ENCODE measurements at places on chromosomes 2 and 18.

DNA sequence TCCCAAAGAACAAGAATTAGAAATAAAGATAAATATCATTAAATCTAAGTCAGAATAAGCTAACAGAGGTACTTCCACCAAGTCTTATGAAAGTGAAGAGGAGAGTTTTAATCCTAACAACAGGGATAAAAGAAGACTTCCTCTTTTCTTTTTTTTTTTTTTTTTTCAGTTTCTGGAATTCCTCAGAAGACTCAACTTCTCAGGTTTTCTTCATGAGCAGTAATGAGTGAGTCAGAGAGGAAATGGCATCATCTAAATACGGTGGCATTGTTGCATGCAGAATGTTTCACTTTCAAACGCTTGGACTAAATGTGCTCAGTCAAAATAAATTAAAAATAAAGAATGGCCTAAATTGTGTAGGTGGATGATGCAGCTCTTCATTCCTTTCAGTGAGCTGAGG is 45.6 kb upstream of the ARHGAP15 start:
- DNase-seq, result no peak

GRCh38 chr2:17628349-17629261 is 88.1 kb downstream of the VSNL1 start:
- no peak for DNase-seq

- no peak for DNase-seq
Measured at GRCh38 chr2:8059255-8059654, 622.6 kb upstream of the ID2 start.

DNA sequence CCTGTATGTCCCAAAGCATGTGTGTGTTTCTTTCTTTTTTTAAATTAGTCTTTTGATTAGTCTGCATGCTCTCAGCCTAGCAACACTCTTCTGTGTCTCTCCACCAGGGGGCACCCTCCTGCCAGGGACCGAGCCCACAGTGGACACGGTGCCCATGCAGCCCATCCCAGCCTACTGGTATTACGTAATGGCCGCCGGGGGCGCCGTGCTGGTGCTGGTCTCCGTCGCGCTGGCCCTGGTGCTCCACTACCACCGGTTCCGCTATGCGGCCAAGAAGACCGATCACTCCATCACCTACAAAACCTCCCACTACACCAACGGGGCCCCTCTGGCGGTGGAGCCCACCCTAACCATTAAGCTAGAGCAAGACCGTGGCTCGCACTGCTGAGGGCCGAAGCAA is 93.8 kb downstream of the NRP2 start:
- DNase-seq, result no peak

GRCh38 chr2:105129722-105130232 is 91.9 kb downstream of the MRPS9 start:
- DNase-seq, result no peak

GRCh38 chr18:51234117-51235008 is 36.9 kb upstream of the MEX3C start:
- no peak for DNase-seq

DNA sequence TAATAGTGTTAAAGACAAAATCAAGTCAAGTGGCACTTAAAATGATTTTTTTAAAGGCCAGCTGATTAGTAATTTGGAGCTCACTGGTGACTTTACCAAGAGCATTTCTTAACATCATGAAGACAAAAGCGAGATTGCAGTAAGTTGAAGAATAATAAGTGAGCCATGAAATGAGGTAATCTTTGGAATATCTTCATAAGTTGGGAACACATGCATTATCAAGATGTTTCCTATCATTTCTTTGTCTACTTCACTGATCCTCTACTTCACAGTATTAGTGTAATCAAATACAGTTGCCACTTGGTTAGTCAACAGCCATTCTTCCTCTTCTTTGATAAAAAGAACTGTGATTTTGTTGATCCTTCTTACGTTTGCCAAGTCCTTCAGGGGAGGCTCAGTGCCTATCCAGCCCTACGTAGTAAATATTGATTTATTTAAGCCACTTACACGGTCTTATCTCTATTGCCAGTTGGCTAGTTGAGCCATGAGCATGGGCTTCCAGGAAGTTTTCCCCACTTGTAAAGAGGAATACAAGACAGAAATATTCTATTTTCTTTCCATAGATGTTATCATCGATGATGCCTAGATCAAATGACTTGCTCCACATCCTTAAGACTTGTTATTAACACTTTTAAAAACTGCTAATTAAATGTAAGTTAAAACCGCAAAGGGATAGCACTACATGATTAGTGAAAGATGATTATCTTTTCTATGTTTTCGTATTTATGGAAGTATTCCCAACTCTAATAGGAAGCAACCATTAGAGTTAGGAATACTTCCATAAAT is 46.1 kb downstream of the YES1 start:
- no peak for DNase-seq

DNA sequence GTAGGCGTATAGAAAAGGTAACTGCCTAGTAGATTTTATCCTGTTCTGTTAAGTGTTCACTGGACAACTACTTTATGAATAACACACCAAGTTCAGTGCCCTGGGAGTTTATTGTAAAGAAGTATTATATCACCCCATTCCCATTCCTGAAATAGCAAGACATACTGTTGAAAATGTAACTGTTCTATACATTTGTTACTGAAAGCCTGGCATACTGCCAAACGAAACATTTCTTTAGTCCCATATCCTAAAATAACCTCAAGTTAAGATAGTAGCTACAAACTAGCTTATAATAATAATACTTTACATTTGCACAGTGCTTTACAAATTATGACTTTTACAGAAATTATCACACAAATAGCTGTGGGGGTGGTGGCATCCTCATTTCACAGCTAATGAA is 25.1 kb downstream of the SPDYA start:
- DNase-seq, result no peak

DNA sequence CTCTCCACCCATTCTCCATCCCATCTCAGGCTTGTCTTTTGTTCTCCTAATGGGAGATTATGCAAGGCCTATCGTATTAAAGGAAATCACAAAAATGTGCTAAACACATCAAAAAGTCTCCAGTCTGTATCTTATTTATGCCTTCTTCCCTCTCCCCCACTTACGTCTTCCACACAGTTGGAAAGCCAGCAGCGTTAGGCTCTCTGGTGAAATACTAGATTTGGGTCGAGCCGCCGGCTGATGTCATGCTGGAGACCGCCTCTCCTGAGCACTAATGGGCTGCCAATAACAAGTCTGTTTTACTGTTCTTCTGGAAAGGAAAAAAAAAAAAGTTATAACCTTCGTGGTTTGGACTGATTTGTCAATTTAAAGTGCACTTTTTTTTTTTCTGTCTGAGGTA is 182.7 kb upstream of the SIX2 start:
- DNase-seq, result no peak

DNA sequence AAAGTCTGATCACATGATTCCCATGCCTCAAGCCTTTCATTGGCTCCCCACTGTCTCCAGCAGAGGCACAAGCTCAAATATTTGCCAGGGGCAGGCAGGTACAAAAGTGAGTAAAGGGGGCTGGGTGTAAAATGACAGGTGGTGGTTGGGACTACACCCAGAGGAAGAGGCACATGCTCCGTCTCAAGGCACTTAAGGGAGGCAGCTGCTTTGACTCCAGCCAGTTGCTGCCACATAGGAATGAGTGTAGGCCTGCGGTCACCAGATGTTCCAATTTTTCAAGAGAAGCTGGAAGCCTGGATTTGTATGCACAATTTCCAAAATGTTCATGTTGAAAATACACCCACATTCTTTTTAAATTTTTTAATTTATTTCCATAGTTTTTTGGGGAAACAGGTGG is 164.4 kb downstream of the UPP2 start:
- no peak for DNase-seq

DNA sequence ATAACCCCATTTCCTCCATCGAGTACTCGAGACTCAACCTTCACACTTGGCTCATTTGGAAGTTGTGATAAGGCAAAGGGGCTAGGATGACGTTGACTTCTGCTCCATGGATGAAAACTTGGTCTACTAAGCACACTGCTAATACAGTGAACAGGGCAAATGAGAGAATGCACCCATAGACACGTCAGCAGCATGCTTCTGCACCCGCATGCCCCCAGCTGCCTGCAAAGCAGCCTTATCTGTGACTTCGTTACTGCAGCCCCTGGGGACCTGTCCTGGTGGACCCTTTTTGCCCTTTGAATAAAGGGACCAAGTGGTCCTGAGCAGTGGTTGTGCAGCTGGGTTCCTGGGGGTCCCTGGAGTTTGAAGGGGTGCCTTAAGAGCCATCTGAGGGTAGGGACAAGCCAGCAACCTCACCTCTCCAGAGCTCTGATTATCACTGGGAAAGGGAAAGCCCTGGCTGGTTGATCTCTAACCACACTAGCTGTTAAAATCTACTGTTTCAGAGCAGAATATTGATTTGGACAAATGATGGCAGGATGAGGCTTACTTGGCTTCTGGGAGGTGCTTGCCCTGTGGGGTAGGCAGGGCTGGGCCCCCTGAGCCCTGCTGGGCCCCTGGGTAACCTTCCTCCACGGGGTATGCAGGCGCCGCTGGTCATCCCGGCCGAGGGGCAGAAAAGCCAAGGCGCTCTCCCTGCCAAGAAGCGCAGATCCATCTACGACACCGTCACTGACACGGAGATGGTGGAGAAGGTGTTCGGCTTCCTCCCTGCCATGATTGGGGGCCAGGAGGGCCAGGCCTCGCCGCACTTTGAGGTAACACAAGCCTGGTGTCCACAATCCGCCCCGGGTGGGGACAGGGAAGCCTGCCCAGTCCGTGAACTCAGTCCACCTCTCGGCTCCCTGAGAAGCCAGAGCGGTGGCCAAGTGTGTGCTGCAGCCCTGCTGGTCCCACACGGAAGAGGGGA is 37.6 kb upstream of the GPR17 start:
- DNase-seq, result no peak

GRCh38 chr2:236352761-236353593 is 88.8 kb upstream of the ASB18 start:
- no peak for DNase-seq

GRCh38 chr18:74731097-74731496 is 133.4 kb downstream of the ZNF407 start:
- DNase-seq, result no peak

DNA sequence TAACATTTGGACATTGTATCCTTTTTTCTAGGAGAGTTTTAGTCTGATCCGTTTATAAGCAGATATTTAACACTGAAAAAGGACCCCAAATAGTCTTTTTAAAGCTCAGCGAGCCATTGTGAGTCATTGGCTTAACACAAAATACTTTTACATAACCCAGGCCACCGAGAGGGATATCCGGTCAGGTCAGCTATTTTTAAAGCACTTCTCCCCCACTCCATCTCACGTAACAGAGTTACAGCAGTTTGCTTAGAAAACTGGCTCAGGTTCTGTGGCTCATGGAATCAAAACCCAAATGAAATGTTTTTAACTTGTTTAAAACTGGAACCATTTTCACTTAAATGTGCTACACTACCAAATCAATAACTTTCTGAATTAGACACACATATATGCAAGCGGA is 23.9 kb downstream of the COL4A3 start:
- DNase-seq, result no peak

GRCh38 chr2:176536439-176537133 is 267.3 kb downstream of the MTX2 start:
- no peak for DNase-seq

- DNase-seq, result no peak
Measured at GRCh38 chr2:82182270-82182669, 1877.7 kb upstream of the LRRTM1 start.

- no peak for DNase-seq
Measured at GRCh38 chr2:160431441-160431840, 62.2 kb downstream of the RBMS1 start.

- no peak for DNase-seq
Measured at GRCh38 chr18:13730481-13730880, 4.0 kb downstream of the RNMT start.

DNA sequence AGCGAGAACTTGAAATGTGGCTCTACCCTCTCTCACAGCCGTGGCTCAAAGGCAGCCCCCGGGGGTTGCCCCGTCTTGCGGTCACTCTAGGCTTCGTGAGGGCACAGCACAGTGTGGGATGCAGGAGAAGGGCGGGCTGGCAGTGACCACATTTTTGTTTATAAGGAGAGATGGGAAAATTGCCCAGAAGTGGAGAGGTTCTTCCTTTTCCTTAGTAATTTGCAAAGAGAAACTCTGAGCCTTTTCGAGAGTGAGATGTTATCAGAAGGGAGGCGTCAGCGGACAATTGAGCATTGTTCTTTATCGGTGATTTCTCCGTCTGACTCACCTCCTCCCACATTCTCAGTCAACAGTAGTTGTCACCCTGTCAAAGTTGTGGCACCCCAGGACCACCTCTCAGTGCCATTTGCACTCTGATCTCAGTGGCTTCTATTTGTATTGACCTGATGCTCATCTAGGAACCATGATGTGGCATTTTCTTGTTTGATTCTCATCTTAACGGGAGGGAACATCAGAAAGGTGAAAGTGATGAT is 89.6 kb downstream of the ACAA2 start:
- DNase-seq, result no peak

- no peak for DNase-seq
Measured at GRCh38 chr2:98126061-98126460, 39.1 kb downstream of the VWA3B start.

GRCh38 chr2:180742801-180743200 is 237.6 kb upstream of the UBE2E3 start:
- no peak for DNase-seq

- no peak for DNase-seq
Measured at GRCh38 chr2:171452773-171453172, 18.7 kb downstream of the DCAF17 start.

DNA sequence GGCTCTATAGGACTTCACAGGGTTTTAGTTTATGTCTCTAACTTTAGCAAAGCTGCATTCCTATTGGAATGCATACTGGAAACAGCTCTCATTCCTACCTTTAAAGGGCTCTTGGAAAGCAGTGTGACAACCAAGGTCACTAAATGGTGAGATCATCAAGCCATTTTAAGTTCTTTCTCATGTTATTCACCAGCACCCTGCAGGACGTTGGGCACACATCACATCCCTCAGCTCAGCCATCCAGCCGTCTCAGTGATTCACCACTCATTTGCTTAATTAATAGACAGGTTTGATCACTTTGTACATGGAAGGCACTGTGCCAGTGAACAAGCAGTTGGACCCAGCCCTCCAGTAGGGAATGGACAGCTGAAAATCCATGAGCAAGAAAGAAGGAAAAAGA is 32.2 kb upstream of the RBM44 start:
- no peak for DNase-seq

DNA sequence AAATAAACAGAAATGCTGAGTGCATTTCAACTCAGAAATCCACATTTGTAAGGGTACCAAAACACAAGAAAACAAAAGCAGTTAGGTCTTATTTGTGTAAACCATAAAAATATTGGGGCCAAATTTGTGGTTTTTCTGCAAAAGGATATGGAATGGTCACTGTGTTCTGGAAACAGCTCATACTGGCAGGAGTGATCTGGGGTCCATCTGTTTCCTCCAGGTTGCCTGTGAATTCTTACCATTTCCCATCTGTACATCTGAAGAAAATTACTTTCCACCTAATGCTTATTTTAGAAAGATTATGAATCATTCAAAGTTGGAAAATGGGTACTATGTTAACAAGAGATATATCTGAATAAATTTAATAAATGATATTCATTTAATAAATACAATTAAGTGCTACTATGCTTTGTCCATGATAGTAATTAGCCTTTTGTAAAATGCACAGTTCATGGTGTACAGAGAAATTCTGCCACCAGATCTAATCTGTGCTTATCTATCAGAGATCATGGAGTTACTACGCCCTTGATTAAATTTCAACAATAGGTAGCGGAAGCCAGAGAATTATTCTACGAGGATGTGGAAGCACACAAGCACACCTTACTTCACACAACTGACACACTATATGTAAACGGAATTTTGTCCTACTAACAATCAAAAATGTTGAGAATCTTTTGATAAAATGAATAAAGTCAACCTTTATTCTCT is 10.9 kb downstream of the ALS2 start:
- no peak for DNase-seq

Data from stimulated activated CD4-positive, alpha-beta T cell treated with anti-CD3 and anti-CD28 coated beads, Interleukin-1b, Interleukin-23, amount 100 ng/mL, for 4 hours (primary cell).